Calu3 (cell line): ENCODE measurements at places on chromosomes 5 and 9. TPM values are rescaled to one million over a fixed set of nuclear protein-coding genes. Genes with fewer than 3 reads are reported as not detected.

Gene IL7R
- 0.19 and 0.20 TPM in 2 replicates for total RNA-seq

Gene NMUR2
- total RNA-seq, result 93.2 and 178 TPM in 2 replicates

GRCh38 chr9:30744871-30745270, 1639.6 kb upstream of the ACO1 start:
- H3K4me3 ChIP-seq, result no peak overlapping the region
- H3K27me3 ChIP-seq, result no peaks in the 10 kb centered on the region
- H3K27ac ChIP-seq, result no peak overlapping the region
- no peak for DNase-seq
- H3K4me1 ChIP-seq, result no peaks in the 10 kb centered on the region

DNA sequence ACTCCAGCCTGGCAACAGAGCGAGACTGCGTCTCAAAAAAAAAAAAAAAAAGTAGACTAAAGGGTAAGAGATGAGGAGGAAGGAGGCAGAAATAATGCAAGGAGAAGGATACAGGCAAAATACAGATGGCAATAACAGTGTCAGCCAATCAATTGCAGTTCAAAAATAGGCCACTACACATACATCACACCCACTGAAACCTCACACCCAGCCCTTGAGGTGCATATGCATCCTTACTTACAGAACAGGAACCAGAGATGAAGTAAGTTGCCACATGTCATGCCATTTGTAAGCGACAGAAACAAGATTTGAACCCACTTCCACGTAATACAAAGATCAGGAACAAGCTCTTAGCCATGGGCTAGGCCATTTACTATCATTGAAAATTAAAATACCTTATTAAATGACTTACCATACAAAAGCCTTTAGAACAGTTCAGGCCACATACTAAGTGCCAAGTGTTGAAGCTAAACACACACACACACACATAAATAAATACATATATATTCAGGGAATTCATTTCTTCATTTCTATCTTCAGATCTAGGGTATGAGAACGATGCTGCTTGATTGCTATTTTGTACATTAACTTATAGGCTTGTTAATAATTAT, 98.4 kb downstream of the FNBP1 start:
- H3K4me1 ChIP-seq, result no peaks in the 10 kb centered on the region
- no peaks in the 10 kb centered on the region for H3K36me3 ChIP-seq
- no peak overlapping the region for H3K27ac ChIP-seq

DNA sequence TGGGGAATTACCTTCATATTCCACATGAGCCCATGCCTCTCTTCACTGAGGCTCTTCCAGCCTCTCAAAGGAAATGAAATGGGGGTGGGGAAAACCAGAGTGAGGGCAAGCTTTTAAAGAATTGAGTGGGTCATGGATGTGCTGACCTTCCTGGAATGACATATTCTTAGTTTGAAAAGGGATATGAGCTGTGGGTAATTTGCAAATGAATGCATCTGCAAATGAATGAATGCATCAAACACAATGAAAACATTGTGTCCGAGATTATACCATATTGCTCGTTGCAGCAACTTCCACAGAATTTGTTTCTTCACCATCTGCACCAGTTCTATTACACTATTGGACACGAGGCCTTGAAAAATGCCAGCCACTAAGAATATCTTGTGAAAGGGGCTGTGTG, 198.6 kb upstream of the CDH6 start:
- H3K36me3 ChIP-seq, result no peaks in the 10 kb centered on the region
- no peak overlapping the region for H3K4me3 ChIP-seq
- no peaks in the 10 kb centered on the region for H3K27me3 ChIP-seq
- H3K27ac ChIP-seq, result no peak overlapping the region
- H3K4me1 ChIP-seq, result no peaks in the 10 kb centered on the region

DNA sequence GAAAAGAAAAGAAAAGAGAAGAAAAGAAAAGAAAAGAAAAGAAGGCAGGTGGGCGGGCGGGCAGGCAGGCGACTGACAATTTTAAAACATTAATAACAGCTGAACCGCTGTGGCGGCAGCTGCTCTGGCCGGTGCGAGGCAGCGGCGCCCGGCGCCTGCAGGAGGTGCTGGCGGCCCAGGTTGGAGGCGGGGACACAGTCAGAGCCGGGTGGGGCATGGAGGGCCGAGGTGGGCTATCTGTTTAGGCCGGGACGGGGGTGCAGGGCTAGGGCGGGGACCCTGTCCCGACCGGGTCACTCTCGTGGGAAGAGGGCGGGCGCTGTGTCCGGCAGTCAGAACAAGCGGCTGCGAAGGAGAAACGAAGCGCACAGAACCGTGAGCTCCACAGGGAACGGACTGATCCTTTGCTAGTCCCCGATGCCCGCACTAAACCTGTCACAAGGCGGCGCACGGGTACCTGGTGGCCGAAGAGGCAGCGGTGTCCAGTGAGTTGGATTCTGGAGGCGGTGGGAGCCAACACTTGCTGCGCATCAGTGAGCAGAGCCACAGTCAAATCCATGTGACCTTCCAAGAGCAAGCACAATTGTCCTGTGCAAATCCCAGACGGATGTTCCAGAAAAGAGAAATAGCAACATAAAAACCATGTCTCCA, 13.6 kb upstream of the ALDOB start:
- peaks cover 21% of the 10 kb centered on the region for H3K4me1 ChIP-seq
- H3K27me3 ChIP-seq, result no peaks in the 10 kb centered on the region
- H3K36me3 ChIP-seq, result peaks cover 19% of the 10 kb centered on the region
- H3K4me3 ChIP-seq, result peak overlapping the region; percentile 64

DNA sequence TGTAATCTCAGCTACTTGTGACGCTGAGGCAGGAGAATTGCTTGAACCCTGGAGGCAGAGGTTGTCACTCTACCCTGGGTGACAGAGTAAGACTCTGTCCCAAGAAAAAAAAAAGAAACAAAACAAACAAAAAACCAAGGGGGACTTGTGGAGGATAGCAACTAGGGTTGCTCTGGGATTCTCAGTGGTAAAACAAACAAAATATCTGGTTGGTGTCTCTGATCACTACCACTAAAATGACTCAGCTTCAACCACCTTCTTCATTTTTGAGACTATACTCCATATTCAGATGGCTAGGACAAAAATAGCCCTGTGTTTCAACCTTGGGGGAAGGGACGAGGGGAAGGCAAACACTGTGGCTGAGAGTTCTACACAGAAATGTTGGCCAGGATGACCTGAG, 110.3 kb downstream of the ARRDC3 start:
- H3K36me3 ChIP-seq, result no peaks in the 10 kb centered on the region
- no peak overlapping the region for H3K4me3 ChIP-seq
- no peaks in the 10 kb centered on the region for H3K27me3 ChIP-seq
- no peak overlapping the region for H3K27ac ChIP-seq
- no peak for DNase-seq

DNA sequence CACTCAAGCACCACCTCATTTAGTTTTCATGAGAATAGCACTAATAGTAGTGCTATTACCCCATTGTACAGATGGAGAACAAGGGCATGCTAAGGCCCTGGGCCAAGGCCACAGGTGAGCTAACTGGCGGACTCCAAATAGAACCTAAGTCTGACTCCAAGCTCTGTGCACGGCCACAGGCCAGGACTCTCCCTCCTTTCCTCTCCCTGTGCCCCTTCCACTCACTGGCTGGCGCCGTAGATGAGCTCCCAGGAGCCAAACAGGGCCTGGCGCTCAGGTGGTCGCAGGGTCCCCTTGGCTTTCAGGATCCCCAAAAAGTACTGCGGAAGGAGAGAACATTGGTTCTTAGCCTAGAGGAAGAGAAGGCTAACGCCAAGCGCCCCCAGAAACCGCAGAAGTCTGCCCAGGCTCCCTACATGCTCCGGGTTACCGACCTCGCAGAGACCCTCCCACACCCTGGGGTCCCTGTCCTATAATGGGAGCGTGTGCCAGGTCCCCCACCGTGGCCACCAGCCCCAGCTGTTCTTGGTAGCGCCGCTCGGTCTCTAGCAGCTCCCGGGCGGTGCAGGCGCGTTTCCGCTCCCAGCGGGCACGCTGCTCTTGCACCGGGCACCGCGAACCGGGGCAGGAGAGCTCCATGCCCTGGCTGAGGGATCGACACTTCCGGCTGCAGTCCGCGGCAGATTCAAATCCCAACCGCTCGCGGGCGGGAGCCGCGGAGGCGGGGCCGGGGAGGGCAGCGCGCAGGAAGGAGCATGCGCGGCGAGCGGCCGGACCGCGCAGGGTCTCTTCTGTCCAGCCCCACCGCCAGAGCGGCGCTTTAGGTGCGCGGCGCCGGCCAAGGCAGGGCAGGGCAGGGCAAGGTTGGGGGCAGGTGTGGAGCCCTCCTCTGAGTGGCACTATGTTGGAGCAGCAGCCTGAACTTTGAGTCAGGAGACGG, at the start of gene ARHGEF39:
ARHGEF39 (minus strand) TSS at position 665 of the 940 bp plus-strand sequence; CDS start at position 639, 26 bp downstream.
- DNase-seq, result peak; percentile 84
- H3K27ac ChIP-seq, result peak within 1 kb of the TSS; percentile 20
- no peaks in the 10 kb centered on the region for H3K27me3 ChIP-seq
- H3K36me3 ChIP-seq, result peaks cover 20% of the 10 kb centered on the region

DNA sequence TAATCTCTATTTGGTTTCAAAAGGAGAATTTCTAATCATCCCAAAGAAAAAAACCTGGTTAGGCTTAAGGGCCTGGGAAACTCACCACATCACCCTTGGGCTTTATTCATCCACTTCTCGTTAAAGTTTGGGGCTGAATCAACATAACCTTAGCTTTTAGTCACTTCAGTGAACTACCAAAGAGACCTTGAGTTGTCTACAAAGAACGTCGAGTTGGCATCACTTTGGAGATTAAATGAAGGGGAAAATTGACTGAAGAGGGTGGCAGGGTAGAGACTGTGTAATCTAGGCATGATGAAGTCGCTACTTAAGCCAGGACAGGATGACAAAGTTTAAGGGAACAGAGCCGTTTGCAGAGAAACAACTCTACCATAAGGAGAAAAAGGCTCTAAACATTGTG, 341.4 kb downstream of the RAB3C start:
- H3K27ac ChIP-seq, result no peak overlapping the region
- H3K27me3 ChIP-seq, result peaks cover 91% of the 10 kb centered on the region
- no peaks in the 10 kb centered on the region for H3K36me3 ChIP-seq
- DNase-seq, result no peak
- H3K4me1 ChIP-seq, result no peaks in the 10 kb centered on the region
- no peak overlapping the region for H3K4me3 ChIP-seq

DNA sequence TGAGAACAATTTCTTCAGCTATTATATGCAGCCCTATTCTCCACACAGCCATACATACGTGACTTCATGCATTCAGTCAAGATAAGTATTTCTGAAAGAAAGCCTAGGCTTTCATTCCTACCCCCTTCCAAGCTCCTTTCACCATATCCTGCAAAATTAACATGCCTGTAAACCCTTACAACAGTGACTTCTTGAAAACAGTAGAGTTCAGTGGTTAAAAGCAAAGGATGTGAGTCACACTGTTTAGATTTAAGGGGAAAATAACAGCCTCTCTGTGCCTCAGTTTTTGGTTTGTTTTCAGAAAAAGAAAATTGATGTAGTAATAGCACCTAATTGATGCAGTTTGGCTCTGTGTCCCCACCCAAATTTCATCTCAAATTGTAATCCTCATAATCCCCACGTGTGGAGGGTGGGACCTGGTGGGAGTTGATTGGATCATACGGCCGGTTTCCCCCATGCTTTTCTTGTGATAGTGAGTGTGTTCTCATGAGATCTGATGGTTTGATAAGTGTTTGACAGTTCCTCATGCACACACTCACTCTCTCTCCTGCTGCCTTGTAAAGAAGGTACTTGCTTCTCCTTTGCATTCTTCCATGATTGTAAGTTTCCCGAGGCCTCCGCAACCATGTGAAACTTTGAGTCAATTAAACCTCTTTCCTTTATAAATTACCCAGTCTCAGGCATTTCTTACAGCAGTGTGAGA, 264.8 kb downstream of the CETN3 start:
- H3K4me1 ChIP-seq, result no peaks in the 10 kb centered on the region
- no peaks in the 10 kb centered on the region for H3K36me3 ChIP-seq

DNA sequence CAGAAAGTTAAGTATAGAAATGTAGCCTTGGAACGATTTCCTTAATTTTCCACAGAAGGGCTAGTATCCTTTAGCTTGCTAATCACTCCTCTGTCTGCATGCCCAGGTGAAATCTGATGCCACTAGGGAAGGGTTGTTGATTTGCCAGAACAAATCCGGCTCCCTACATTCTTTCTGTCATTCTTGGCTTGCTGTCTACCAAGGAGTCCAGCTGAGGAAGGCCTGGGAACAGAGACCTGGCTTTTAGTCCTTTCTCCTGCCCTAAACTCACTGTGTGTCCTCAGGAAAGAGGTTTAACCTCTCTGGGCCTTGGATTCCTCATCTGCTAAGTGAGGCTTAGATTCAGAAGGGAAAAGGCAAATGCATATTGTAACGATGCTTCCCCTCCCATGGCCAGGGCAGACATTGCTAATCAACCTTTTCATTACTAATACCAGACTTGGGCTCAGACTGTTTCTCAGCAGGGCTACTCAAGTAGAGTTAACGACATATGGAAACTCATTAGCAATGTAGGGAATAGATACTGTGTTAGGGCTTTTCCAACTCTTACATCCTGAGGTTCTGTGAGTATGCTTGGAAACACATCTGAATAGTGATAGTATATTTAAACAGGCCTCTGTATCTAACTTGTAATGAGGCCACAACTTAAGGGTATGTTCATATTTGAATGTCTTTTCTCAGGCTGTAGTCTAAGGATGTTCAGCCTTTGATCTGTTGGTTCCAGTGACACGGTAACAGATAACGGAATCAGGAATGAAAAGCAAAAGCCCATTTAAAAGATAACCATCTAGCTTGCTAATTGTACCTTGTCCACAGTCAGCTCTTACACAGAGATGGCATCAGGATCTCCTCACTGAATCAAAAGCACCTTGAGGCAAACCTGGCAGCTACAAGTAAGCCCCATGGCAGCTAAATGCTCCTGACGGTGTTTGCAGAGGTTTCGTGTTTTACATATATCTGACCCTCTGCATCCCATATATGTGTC, 4.1 kb downstream of the GALNT10 start:
- H3K27ac ChIP-seq, result no peak overlapping the region
- no peak overlapping the region for H3K4me3 ChIP-seq
- H3K27me3 ChIP-seq, result no peaks in the 10 kb centered on the region
- H3K36me3 ChIP-seq, result peaks cover 25% of the 10 kb centered on the region
- DNase-seq, result peak; percentile 32

- no peaks in the 10 kb centered on the region for H3K27me3 ChIP-seq
- peaks cover 11% of the 10 kb centered on the region for H3K36me3 ChIP-seq
- peak; percentile 40 for DNase-seq
- H3K27ac ChIP-seq, result peak overlapping the region; percentile 63
These were observed 88.9 kb downstream of the EBF1 start for GRCh38 chr5:159010661-159011442.

DNA sequence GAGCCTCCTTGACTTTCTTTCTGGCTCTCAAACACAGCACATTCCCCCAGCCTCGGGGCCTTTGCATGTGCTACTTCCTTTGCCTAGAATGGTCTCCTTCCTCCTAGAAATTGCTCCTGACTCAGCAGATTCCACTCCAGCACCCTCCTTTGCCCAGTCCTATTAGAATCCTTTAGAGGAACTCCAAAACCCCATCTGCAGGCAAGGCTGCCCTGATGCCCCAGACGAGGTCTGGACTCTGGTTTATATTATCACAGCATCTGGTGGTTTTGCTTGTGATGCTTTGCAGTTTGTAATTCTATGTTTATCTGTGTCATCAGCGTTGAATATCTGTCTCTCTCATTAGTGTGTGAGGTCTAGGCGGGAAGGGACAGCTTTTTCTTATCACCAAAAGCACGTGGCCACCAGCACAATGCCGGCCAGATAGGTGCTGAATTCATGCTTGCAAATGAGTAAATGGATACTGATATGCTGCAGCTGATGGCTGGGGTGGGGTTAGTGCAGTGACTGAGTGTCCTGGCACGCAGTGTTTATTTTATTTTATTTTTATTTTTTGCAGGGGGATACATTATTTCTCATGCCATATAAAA, 30.0 kb upstream of the ANKH start:
- no peaks in the 10 kb centered on the region for H3K36me3 ChIP-seq
- no peak overlapping the region for H3K27ac ChIP-seq
- H3K4me1 ChIP-seq, result no peaks in the 10 kb centered on the region
- no peaks in the 10 kb centered on the region for H3K27me3 ChIP-seq
- H3K4me3 ChIP-seq, result no peak overlapping the region
